NCI-H1436 (cell line): ENCODE measurements at places on chromosomes 1 and 21.

DNA sequence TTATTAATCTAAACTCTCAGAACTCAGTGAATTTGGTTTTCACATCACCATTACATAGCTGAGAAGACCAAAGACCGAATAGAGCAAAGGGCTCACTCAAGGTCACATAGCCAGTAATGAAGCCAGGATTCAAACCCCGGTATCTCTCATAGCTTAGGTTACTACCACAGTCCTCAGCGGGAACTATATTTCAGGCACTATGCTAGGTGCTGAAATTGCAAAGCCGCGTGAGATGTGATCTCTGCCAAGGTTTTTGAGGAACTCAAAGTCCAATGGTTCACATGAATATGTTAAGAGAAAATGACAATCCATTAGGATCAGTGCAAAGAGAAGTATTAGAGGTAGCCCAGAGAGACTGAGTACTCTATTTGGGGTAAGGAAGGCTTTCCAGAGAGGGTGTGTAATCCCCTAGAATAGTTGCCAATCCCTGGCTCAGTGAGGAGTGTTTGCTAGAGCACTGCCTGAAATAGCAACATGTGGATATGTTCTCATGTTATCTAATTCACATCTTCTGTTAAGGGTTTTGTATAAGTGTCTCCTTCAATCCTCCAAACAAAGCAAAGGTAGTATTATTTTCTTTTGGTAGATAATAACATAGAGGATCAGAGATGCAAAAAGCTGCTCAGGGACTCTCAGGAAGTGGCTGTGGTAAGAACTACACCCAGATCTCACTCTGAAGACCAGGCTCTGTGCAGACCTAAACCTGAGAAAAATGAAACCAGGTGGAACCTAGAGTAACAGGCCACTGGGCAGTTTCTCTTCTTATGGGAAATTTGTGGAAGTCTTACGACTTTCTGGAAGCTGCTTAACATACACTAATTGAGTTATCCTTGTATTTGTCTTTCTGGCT lies 93.1 kb upstream of the C8B start:
- DNase-seq = no peak

GRCh38 chr1:114102136-114102535 lies 51.5 kb downstream of the SYT6 start:
- no peak for DNase-seq

DNA sequence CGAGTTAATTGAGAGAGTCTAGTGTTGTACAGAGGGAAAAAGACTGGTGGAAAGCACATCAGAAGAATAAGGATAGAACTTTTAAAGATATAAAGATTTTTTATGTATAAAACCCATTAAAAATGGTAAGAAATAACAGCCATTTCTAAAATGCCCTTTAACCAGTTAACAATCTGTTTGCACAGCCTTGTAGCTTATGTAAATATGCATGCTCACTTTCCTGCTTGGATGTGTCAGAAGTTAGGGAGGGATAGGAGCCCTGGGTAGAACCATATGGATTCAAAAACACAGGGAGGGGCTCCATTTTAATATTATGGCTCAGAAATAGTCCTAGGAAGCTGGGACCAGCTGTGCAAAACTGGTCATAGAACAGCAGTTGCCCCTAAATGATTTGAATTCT lies 4.5 kb upstream of the EDEM3 start:
- no peak for DNase-seq

- no peak for DNase-seq
These were observed 898 bp upstream of the TMEM200B start for GRCh38 chr1:29124366-29125236.

DNA sequence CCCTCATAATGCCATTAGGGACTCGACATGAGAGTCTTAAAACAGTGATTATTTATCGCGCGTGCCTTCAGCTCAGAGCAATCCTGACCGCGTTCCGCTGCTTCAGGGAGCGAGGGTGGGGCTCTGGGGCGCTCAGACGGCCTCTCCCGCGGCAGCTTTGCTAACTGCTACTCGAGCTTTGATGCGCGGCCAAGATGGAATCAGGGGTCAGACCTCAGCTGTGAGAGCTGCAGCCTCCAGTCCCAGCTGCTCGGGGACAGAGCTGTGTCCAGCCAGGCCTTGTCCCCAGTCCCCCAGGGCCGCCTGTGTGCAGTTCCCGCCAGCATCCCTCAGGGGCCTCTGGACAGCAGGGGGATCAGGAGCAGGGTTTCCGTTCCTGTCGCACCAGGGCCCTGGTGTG lies 104.6 kb upstream of the TTC34 start:
- DNase-seq = no peak
